ENCODE measurements at places on chromosomes 1 and 21.

DNA sequence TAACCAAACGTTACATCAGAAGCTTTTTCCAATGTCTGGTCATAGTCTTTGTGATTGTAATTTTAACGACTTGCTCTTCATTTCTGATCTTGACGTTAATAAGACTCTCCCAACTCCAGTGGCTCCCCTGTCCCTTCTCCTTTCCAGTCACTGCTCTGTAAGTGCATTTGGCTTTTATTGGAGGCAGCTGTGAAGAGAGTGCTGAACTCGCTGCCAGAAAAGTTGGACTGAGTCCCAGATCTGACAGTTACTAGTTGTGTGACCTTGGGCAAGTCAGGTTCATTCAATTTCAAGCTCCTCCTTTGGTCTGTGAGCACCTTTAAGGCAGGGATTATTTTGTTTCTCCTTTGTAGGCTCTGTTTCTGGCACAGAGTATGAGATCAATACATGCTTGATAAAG, 109.6 kb upstream of the TSPAN2 start:
- DNase-seq, result no peak

DNA sequence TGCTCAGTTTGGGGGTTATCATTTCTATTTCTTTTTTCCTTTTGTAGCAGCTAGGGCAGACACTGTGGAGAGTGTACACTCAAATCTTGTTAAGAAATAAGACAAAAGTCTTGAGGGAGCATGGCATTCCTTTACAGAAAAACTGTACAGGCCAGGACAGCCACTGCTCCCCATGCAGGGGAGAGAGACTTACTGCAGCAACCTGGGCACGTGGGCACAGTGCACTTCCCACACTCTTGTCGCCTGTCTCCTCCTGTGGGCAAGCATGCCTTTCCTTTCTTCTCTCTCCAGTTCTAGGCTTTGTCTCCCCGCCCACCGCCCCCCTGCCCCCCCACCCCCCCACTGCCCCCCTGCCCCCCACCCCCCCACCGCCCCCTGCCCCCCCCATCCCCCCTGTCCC, 51.9 kb downstream of the PHC2 start:
- DNase-seq, result no peak

DNA sequence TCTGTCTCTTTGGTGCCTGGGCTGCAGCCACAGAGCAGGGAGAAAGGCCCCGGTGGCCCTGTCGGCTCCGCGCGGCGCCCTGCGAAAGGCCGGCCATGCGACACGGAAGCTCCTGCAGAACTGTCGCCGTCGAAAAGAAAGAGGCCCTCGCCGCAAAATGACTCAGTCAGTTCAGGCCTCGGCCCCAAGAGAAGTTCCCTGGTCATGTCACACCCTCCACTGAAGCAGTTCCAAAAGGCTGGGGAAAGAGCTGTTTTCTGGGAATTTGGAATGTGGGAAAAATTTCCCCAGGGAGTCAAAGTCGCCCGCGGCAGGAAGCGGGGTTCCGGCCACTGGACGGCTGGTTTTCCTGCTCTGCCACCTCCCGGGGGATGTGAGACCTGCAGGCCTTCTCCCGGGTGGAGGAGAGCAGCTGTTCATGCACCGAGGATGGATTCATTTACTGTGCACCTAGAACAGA, 115.8 kb upstream of the ZNF678 start:
- DNase-seq, result no peak

DNA sequence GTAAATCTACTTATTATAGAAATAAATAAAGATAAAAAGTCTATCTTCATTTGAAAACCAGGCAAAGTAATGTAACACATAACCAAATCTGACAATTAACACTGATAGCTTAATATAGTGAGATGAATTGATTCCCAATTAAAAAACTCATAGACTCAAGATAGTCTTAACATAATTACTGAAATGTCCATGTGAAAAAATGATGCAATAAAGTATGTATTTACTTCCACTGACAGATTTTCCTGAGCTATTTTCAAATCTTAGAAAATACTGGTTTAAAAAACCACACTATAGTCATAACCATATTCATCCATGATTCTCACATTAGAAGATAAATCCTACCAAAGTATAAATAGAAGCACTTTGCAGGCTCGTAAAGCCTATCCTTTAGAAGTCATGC, 9.6 kb upstream of the DONSON start:
- no peak for DNase-seq

- no peak for DNase-seq
Measured at GRCh38 chr1:94803517-94804441, 16.4 kb upstream of the SLC44A3 start.

Data from left kidney (tissue), 8 donors.